Activated CD4-positive, alpha-beta T cell treated with anti-CD3 and anti-CD28 coated beads for 4 hours (primary cell): ENCODE measurements at places on chromosomes 6 and 20.

GRCh38 chr20:24146231-24146634 lies 157.7 kb upstream of the GGTLC1 start:
- DNase-seq: no peak

GRCh38 chr6:10300071-10300470 lies 114.8 kb downstream of the TFAP2A start:
- DNase-seq: no peak

GRCh38 chr6:6870921-6871320 lies 236.8 kb upstream of the RREB1 start:
- no peak for DNase-seq

- DNase-seq: no peak
Measured at GRCh38 chr6:9761220-9761619, 653.7 kb downstream of the TFAP2A start.

DNA sequence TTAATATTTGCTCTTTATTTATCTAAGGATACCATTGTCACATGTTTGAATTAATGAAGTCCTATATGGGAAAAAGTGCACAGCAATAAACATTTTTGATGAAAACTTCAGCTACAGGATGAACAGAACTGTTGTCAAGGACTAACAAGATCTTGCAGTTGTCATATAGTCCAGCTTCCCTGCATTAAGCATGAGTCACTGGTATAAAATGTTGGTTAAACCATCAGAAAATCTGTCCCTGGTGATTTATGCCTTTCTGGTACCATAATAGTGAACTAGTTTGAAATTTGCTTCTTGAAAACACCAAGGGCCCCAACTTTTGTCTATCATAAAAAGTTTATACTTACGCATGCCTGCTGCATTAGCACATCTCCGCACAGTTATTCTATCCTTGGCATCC lies 60.4 kb upstream of the RSPO3 start:
- DNase-seq: no peak

DNA sequence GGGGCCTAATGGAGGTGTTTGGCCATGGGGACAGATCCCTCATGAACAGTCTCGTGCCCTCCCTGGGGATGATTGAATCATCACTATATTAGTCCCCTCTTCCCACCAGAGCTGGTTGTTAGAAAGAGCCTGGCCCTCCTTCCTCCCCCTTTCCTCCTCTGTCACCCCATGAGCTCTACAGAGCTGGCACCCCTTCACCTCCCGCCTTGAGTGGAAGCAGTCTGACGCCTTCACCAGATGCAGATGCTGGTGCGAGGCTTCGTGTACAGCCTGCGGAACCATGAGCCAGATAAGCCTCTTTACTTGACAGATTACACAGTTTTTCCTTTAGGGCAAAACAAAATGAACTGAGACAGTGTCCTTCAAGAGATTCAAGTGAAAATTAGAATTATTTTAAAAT lies 74.4 kb upstream of the RIPOR2 start:
- no peak for DNase-seq

- no peak for DNase-seq
Measured at GRCh38 chr6:139288496-139289040, 3.2 kb downstream of the TXLNB start.

GRCh38 chr20:49471397-49471796 lies 11.1 kb downstream of the KCNB1 start:
- DNase-seq: no peak

DNA sequence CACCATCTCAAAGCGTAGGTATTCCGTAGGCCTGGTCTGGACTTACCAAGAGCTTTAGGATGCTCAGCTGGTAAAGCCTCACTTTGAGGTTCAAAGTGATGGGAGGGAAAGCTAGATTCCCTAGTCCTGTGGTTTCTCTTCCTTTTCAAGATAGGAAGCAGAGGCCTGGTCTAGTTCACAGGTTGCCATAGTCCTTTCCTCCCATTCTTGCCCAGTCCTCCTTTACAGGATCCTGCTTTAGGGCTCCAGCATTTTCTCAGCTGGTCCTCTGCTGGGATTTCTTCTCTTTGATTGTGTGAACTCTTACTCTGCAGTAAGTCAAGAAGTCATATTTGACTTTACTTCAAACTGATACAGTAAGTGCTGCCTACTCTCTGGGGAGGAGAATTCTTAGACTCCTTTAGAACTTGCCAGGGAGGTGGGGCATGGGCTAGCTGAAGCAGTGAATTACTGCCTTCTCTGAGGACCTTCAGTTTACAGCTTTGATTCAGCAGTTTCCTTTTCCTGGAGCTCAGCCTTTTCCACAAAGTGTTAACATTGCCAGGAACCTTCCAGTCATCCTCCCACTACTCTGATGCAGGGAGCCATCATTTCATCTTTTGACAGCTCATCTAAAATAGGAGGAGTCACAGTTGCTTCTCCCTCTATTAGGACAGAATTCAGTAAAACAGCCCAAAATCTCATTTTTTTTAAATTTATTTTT lies 42.8 kb upstream of the PLCG1 start:
- DNase-seq: no peak

DNA sequence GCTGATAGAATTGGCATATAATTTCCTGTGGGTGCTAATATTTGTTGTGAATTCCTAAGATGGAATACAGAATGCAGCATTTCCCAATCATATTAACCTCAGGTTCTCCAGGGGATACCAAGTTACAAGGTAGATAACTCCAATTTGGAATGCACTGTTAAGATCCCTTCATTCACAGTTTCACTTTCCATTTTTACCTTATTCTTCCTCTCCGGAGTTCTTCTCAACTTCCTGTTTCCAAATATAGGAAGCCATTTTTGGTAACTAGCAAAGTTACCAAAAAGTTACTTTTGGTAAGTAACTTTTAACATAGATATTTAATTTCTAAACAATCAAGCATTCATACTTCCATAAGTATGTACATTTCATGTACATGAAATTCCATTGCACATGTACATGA lies 63.5 kb upstream of the PHACTR2 start:
- DNase-seq: no peak

- DNase-seq: no peak
Measured at GRCh38 chr6:134607411-134607810, 289.5 kb upstream of the SGK1 start.

GRCh38 chr20:62354031-62354808 lies 12.9 kb downstream of the LAMA5 start:
- no peak for DNase-seq

DNA sequence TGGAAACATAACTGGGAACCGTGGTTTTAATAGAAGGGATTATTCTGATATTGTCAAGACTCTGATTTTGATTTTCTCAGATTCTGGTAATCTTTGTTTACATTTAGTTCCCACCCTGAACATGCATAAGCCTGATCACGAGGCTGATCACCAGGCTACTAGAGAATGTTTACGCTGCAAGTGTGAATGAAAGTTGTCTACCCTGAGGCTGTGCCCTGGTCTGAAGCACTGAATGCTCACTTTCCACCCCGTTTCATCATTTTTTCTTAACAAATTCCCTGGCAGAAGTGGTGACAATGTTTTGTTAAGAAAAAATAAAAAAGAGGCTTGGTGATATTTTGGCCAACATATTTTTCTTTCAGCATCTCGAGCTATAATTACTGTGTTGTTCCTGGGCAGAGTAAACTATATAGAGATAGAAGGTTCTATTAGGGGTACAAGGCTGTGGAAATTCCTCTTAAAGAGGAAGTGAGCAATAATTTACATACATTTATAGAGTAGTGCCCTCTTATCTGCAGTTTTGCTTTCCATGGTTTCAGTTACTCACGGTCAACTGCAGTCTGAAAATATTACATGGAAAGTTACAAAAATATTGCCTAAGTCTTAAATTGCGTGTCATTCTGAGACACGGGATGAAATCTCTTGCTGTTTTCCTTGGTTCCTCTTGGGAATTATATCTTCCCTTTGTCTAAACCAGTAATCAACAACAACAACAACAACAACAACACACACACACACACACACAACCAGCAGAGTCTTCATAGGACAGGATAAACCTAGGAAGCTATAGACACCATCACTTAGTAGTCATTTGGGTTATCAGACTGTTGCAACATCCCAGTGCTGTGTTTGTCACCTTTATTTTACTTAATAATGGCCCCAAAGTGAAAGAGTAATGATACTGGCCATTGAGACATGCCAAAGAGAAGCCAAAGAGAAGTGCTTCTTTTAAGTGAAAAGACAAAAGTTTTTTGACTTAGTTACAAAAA lies 566.6 kb upstream of the CITED2 start:
- no peak for DNase-seq
